Stimulated activated CD4-positive, alpha-beta T cell treated with anti-CD3 and anti-CD28 coated beads, Interleukin-1b, Interleukin-23, amount 100 ng/mL, for 1 hour (primary cell): ENCODE measurements at places on chromosomes 7 and 10.

DNA sequence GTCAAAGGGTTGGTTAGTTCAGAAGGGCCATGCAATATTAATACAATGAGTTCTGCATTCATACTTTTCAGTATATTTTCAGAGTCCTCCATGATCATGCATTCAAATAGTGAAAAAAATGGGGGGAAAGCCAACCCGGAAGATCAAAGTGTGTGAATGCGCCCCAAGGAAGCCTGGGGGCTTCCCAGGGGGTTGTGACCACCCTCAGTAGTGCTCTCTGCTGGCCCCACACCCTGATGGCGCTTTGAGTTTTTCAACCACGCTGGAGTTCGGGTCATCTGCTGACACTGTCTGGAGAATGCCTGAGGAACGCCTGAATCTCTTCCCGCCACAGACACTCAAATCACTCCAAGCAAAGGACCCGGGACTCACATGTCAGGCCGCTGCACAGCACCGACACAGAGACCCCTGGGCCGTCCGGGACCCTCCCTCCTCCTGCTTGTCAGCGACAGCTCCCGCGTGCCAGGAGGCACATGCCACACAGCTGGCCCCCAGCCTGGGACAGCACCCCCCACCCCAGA, 1.0 kb downstream of the TNS3 start:
- no peak for DNase-seq

GRCh38 chr7:84914598-84914997, 272.3 kb downstream of the SEMA3D start:
- DNase-seq: no peak

DNA sequence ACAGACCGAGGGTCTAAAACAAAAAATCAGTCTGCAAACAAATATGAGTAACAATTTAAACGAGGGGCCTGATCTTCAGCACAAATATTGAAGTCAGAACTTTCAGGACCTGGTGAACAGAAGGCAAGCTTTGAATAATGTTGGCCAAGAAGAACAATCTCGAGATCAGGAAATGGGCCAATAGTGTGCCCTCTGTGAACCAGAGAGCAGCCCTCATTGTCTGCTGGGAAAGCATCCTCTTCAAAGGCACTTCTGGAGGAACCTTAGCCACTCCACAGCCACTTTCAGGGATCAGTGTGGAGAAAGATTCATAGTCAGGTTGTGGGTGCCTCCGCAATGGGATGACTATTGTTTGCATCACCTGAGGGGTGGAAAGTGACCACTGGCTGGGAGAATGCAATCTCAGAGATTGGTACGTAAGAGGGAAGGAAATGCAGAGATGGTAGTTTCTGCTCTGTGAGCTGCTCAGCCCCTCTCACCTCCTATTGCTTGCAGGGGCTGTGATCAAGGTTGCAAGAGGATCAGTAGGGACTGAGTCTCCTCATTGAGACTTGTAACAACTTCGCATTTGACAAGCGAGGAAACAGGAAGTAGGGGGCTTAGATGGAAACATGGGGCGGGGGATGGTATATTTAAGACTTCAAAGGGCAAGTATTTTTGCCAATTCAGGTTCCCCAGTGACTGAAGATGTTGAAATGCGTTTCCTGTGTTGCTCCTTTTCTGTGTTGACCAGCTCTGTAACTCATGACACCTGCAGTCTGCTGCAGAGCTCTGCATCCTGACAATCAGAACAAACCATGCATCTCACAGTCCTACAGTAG, 28.4 kb upstream of the IFRD1 start:
- DNase-seq: no peak

DNA sequence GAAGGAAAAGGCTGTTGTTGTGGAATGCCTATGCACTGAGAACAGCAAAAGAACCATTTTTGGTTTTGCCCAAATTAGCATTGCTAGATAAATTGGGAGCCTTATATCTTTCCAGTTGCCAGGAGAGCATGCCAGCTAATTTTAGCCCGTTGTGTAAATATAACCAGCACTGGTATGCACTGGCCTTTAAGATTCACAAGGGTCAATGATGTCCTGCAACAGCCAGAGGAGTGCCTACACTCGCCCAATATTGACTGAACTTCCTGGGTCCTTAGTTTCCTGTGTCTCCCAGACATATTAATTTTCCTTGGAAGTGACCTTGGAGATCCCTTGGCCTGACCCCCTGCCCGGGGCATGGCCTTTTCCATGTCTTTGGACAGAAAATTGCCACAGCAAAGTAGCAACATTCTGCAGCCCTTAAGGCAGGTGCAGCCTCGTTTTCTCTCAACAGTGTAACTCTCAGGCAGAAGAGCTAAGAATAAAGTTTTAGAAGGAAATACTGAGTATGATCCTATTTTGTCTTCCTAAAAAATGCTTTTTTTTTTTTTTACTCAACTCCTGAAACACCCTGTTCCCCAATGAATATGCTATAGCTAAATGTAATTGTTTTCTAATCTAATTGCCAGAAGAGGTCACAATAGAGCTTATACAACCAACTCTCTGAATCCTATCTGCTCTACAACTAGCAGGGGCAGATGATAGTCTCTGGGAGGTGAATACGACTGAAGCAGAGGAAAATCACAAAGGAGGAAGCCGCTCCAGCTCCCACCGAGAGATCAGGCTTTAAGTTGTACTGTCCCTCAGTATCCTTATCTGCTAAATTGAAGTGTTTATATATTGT, 131.9 kb upstream of the PCGF5 start:
- no peak for DNase-seq
